ENCODE measurements at places on chromosomes 1 and 21.

DNA sequence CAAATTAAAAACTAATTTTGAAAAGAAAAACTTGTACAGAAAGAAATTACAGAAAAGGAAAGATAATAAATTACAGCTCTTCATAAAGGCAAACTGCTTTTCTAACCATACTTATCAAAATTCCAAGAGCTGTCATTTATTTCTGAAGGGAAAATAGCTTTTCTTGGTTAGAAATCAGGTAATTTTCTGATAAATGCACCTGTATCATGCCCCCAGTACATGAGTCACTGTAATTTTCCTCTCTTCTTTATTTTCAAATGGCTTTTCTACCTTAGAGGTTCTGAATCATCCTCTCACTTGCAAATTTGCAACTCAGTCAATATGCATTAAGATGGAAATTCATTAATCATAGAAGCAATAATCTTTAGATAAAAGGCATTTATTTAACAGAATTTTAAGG lies 100.1 kb downstream of the SLC35F3 start:
- no peak for DNase-seq

DNA sequence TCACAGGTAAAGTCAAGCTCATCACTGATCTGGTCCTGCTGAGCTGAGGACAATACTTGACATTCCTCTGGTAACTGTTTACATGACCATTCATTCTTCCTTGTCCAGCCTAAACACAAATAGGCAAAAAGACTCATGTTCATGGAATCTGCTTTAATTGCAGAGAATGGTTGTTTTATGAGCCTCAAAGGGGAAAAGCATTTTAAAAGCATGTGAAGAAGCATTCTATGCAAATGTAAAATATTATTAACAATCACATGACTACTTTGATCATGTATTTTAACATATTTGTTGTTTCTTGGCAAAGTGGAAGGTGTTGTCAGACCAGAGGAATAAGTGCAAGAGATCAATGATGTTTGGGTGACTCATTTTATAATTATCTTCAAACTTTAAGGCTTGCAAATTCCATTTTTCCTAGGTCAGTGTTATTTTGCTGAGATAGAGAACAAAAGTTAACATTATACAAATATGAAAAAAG lies 133.7 kb downstream of the RUNX1 start:
- no peak for DNase-seq

DNA sequence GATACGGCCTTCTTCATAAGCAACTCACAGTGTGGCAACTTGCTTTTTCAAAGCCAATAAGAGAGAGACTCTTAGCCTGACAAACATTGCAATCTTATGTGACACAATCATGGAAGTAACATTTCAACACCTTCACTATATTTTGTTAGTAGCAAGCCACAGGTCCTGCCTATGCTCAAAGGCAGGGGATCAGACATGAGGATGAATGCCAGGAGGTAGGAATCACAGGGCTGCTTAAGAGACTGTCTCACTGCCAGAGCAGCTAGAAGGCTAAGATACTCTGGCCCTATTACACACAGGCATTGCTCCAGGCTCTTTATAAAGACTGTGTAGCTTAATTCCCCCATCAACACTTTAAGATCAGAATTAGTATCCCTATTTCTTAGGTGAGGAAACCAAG lies 236.2 kb upstream of the KAZN start:
- DNase-seq = no peak

DNA sequence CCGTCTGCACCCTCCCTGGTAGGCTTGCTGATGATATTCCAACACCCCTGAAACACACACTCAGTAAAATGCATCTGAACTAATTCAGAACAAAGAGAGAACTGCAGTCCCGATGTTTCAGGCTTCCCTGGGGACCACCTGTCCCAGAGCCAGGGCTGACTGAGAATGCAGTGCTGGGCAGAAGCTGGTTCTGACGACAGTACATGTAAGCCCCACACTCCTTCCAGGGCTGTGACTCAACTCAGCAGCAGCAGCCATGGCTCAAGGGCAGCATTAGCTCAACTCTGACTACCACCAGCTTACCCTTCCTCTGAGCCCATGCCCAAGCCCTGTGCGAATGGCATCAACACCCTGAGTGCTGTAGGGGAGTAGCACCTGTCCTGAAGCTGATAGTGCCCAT lies 56.4 kb upstream of the SIPA1L2 start:
- DNase-seq = no peak

DNA sequence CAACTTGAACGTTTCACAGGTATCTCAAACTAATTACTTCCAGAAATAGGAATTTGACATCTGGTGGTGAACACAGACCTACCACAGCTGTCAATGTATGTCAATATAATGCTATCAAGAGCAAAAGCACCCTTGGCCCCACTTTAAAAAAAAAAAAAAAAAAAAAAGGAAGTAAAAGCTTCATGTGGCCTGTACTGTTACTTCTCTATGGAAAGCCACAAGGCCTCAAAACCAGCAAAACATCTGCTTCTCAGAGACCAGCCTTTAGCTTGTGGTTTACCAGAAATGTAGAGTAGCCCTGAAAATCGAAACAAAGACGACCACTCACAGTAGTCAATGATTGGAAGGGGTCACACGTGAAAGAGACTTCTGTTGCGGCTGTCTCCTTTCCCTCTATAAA lies 109.6 kb downstream of the SLC45A1 start:
- peak; percentile 68 for DNase-seq

- peak; percentile 80 for DNase-seq
Measured at GRCh38 chr1:7948960-7949359, 8.3 kb upstream of the TNFRSF9 start.

GRCh38 chr1:14842361-14842760 lies 243.9 kb downstream of the KAZN start:
- no peak for DNase-seq

DNA sequence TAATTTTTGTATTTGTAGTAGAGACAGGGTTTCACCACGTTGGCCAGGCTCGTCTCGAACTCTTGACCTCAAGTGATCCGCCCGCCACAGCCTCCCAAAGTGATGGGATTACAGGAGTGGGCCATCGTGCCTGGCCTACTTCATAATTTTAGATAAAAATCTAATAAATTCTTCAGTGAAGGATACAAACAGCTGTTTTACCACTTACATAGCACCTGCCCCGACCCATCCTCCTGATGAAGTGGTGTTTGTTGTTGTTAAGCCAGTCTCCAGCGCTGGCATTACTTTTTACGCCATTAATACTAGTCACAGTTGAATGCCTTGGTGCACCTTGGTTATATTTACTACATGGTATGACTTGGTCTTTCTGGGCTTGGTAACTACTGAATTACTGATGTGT lies 12.3 kb upstream of the RAP1GAP start:
- DNase-seq = no peak

DNA sequence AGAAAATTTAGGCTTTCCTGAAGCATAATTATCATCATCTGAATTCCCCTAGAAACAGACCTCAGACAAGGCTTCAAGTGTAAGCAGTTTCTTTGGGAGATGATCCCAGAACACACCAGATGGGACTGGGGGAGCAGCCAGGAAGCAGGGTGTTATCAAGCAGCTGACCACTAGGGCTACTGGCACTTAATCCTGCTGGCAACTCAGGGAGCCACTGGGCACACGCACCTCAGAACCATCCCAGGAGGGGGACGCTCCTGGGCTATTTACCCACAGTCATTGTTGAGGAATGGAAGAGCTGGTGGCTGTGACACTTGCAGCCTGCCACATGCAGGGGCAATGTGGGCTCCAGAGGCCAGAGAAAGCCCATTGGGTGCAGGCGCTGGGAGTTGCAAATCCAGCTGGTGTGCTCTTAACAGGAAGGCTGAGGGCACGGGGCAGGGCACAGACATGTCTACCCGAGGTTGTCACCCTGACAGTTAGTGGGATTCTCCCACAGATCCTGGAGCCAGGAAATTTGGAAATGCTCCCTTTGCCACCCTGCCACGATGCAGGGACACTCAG lies 15.1 kb upstream of the IL22RA1 start:
- no peak for DNase-seq

DNA sequence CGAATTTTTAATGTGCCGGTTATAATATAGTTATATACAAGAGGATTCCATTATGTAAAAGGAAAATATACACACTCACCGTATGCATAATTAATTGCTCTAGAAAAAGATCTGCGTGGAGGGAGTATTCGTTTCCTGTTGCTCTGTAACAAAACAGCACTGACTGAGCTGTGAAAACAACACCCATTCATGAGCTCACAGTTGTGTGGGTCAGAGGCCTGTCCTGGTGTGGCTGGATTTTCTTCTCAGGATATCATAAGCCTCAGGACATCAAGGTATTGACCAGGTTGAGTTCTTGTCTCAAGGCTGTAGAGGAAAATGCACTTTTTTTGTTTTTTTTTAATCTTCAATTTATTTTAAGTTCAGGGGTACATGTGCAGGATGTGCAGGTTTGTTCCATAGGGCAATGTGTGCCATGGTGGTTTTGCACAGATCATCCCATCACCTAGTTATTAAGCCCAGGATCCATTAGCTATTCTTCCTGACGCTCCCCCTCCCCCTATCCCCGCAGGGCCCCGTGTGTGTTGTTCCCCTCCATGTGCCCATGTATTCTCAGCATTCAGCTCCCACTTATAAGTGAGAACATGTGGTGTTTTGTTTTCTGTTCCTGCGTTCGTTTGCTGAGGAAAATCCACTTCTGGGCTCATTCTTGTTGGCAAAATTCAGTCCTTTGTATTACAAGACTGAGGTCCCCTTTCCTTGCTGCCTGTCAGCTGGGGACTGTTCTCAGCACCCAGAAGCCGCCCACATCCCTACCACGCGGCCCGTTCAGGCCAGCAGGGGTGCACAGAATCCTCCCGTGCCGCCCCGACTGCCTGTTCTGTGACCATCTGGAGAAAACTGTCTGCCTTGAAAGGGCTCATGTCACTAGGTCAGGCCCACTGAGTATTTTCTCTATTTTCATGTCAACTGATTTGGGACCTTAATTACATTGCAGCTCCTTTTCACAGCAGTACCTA lies 87.4 kb upstream of the ERRFI1 start:
- no peak for DNase-seq

DNA sequence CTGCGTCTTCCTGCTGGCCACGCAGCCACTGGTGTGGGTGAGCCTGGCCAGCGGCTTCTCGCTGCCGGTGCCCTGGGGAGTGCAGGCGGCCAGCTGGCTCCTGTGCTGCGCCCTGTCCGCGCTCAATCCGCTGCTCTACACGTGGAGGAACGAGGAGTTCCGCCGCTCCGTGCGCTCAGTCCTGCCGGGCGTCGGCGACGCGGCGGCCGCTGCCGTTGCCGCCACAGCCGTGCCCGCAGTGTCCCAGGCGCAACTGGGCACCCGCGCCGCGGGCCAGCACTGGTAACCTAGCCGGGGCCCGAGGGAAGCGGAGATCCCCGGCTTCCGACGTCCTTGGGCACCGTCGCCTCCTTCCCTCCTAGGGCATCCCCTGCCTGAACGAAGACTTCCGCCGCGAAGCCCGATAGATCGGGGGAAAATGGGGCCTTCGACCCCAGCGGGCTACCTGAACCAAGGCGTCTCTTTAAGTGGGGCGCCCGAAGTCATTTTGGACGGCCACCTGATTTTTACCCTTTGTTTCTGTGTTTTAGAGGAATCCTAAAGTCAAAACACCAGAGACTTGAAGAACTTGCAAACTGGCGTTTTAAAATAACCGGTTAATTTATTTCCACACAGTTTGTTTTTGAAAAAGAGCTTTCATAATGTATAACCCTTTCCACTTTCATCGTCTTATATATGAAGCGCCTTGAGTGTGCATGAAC lies 2.0 kb downstream of the GPR88 start:
- DNase-seq = no peak

GRCh38 chr1:29527314-29528004 lies 291.1 kb downstream of the PTPRU start:
- DNase-seq = no peak

DNA sequence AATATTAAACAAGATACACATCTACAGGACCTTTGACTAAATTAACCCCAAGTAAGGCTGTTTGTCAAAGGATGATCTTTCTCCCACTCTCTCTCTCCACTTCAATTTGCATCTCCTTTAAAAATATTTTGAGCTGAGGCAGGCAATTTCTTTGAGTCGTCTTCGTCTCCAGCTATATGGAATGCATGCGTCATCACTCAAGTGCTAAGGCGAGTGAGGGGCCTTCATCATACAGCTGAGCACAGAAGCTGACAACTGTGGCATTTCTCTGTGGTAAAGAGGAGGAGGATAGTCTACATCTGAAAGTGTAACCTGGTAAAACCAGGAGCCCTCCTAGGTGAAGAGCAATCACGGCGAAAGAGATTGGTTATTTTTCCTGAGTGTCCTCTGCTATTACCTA lies 7.6 kb downstream of the EPHX4 start:
- DNase-seq = no peak

DNA sequence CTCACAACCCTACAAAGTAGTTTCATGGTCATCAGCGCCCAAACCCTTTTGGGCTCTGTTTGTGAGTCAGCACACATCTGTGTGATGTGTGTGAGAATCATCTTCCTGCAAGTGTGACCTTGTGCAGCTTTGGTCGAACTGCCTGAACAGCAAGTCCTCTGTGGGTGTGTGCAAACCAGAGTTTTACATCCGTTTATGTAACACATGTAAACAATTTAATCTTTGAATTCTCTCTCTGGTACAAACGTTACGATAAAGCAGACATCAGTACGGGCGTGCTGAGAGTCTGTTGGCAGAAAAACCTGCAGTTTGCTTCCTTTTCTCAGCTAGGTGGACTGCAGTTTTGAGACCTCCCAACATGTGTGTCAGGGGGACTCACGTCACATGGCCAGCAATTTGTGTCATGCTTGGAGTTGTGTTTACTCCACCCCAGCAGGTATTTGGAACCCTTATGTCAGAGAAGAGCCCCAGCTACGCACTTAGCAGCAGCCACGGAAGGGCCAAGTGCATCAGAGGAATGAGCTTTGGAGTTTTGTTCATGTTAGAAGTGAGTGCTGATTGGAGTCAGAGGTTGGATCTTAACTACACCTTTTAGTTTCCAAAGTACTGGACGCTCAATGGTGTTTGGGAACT lies 230.8 kb downstream of the PAPPA2 start:
- no peak for DNase-seq

DNA sequence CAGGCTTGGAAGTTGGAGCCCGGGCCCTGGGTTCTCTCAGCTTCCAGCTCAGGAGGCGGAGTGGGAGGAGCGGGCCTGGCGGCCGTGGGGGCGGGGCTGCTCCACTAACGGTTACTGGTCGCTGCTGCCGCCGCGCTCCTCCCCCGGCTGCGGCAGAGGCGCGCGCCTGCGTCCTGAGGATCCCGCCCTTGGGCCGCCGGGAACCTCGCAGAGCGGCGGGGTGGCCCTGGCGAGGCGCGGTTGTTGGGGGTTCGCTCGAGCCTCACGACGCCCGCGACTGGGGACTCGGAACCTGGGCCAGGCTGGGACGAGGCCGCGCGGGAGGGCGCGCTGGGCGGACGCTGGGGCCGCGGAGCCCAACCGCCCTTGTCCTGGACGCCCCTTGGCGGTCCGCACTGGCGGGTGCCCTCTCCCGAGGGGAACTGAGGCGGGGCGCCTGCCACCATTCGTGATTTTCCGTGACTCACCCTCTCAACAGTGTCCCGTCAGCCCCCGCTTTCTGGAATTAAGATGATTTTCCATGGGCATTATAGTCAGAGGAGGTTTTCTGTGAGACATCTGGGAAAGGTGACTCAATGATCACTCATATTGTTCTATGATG lies 34.1 kb downstream of the OR2G3 start:
- peak; percentile 18 for DNase-seq

All from CD4-positive, alpha-beta T cell (primary cell).